ENCODE measurements at places on chromosomes 1 and 21.

DNA sequence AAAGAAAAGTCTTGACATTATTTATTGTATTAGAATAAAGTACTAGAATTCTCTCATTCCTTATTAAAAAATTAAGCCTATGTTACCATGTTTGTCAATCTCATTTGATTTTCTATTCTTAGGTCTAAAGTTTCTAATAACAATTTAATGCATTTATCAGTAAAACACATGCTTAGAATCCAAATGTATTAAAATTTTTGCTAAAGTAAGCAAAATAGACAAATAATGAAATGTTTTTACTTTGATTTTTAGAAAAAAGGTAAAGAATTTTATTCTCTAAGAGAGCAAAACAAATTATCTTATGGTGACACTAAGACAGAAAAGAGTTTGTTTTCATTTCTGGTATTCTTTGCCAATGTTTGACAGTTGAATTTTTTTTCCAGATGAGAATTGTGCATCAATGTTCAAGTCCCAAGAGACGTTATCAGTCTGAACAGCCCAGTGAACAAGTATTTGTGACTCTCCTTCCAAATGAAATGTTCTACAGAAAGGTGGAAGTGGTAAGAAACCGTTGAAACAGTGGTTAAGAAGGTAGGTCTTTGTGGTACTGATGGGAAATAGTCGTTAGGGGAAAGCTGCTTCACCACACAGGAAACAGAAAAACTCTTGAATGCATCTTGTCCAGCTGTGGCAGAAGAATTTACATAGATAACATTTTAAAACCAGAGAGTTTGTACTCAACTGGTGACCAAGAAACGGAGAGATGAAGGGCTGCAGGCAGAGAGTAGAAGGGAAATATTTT lies 402.5 kb downstream of the PTPRC start:
- DNase-seq, result no peak

DNA sequence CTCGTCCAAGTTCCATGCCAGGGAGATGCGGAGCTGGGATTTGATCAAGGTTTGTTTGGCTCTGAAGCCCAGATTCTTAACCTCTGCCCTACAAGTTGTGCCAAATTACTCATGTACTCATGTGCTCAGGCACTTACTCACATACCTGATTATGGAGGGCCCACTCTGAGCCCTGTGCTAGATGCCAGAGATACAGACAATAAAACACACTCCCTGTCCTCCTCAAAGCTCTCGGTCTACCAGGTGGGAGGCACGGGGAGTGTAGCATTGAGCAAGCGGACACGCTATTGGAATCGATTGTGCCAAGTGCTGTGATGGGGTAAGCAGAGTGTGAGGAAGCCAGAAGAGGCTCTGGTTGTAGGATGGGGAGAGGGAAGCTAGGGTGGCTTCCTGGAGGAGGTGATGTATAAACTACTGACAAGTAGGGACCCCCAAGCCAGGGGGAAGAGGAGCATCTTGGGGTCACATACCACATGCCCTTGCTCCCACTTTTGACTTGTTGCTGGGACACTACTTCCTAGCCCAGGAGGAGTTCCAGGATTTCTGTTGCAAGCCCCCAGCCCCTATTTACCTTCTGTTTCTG lies 49.8 kb upstream of the IFNLR1 start:
- peak; percentile 47 for DNase-seq

- DNase-seq, result no peak
Measured at GRCh38 chr1:187157552-187157951, 328.8 kb downstream of the PLA2G4A start.

DNA sequence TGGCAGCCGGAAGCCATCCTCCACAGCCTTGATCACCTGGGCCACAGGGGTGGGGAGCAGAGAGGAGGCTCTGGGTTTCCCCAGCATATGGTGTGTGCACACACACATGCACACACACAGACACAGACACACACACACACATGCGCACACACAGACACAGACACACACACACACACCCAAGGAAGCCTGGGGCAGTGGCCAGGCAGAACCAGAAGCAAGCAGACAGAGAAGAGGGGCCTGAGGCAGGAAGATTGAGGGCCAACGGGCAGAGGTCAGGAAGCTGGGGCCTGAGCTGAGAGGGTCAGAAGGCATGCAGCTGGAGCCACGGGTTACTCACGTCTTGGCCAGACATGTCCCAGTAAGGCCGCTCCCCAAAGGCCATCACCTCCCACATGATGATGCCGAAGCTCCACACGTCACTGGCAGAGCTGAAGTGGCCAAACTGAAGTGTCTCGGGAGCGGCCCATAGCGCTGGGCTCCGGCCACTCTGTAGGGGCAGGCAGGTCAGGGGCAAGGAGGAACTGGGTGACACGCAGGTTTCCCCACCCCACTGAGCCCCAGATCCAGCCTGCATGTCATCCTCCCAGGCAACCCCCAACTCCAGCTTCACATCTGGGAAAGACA lies 27.4 kb downstream of the CDCA8 start:
- DNase-seq, result peak; percentile 10

GRCh38 chr1:192552760-192553191 lies 22.8 kb upstream of the RGS1 start:
- no peak for DNase-seq

- peak; percentile 33 for DNase-seq
Measured at GRCh38 chr21:45541221-45542039, 810 bp downstream of the SLC19A1 start.

GRCh38 chr1:156602557-156602993 lies 1.3 kb upstream of the GPATCH4 start:
- DNase-seq, result no peak
